Naive B cell (primary cell): ENCODE measurements at places on chromosomes 4 and X. TPM values are rescaled to one million over a fixed set of nuclear protein-coding genes. Genes with fewer than 3 reads are reported as not detected.

- DNase-seq = peak; percentile 53
Measured at GRCh38 chr4:171676555-171677215, 136.5 kb upstream of the GALNTL6 start.

DNA sequence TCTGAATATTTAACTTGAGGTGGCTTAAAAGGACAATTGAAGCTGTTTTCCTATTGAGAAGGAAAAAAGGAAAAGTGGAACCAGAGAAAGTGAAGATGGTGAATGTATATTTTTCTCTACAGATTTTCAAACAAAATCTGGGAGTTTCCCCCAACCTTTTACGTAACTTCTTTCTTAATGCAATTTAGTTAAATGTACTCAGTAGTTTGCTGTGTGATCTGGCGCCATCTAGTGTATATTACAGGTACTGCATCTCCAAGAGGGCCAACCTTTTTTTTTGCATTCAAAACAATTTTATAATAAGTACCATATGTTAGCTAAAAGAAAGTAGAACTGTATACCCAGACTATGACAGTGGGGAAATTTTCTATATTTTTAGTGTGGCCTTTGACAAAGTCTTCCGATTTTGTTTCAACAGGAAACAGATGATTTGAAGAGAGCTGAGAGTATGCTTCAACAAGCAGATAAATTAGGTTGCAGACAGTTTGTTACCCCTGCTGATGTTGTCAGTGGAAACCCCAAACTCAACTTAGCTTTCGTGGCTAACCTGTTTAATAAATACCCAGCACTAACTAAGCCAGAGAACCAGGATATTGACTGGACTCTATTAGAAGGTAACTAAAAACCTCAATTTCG lies 82.0 kb downstream of the PLS3 start:
- peak; percentile 15 for DNase-seq

DNA sequence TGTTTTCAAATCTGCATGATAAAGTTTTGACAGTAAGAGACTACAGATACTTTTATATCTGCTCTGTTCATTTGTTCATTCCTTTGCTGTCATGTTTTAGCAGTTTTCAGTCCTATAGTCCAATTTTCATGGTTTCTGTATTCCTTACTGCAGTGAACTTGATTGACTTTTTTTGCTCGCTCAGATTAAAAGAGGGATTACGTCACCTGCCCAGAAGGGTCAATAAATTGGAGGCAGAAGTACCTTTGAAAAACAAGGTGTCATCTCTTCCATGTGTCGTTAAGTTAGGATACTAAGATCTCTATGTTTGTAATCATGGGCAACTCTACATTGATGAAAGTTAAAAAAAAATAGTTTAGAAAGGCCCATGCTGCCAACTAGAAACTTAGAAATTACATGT lies 250.1 kb upstream of the SMIM31 start:
- no peak for DNase-seq

GRCh38 chr4:139887962-139888735 lies 222.5 kb downstream of the MGST2 start:
- DNase-seq = no peak

DNA sequence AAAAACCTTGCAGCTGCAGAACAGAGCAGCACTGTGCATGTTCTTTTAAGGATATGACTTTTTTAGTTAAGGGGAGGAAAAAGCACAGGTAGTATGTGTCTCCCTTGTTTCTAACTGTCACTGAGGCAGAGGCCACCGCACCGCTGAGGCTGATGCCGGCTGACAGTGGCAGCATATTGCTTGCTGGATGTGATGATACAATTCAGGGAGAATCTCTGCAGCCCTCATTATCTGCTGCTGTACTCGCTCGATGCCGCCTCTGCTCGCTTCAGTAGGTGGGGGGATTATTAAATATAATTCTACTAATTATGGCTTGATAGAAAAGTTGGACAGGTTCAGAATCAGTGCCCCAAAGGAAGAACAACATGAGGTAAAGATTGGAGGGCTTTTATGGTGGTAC lies 378.8 kb upstream of the NOCT start:
- no peak for DNase-seq

DNA sequence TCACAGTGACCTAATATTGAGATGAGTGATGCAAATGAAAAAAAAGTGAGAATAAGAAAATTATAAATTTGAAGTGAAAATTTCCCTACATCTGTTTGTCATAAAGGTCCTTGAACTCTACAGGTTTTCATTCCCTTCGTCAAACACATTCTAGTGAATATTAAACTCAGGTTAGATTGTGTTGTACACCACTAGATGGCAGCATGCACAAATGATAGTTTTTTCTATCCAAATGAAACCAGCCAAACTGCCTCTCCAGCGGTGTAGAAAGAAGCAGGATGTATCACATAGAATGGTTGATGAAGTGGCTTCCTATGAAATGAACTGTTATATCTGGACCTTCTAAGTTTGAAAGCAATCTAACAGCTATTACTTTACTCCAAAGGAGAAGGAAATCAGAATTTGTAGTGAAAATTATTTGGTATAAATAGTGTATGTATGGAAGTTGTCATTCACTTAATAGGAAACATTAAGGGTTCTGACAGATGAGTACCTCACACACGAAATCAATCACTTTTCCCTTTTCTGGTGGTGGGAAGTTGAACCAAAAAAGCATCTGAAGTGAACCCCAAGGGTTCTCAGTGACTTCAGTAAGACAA lies 382.7 kb downstream of the UNC5C start:
- peak; percentile 28 for DNase-seq

GRCh38 chr4:112316360-112316759 lies 19.2 kb downstream of the ALPK1 start:
- DNase-seq = no peak

DNA sequence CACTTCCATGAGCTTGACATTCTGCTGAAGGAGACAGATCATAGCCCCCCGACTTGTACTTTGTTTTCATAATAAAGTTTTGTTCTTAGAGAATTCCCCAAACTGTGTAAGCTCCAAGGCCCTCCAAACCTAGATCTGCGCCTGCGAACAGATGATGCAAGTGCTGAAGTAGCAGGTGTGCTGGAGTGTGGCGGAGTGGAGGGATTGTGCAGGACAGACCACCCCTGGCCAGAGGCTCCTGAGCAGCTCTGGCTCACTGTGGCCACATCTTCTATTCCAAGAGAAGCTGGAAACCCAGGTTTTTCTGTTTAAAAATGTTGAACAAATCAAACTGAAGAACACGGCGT lies 46.4 kb downstream of the TBC1D14 start:
- DNase-seq = no peak

- no peak for DNase-seq
Measured at GRCh38 chr4:188903986-188904385, 764.7 kb downstream of the TRIML1 start.

- DNase-seq = peak; percentile 48
Measured at GRCh38 chrX:113743069-113743468, 840.8 kb upstream of the HTR2C start.

GRCh38 chr4:52660643-52661042 lies 1.5 kb upstream of the USP46 start:
- no peak for DNase-seq

DNA sequence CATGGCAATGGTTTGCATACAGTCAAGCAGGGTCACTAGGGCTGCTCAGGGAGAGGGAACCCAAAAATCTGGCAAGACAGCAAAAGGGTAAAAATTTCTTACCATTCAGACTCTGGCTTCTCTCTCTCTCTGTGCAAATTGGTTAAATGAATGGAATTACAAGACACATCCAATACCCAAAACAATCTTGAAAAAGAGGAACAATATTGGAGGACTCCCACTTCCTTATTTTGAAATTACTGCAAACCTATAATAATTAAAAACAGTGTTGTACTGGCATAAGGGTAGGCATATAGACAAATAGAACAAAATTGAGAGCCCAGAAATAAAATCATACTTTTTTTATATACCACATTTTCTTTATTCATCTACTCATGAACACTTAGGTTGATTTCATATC lies 24.1 kb downstream of the ETDA start:
- no peak for DNase-seq

- no peak for DNase-seq
Measured at GRCh38 chrX:148715361-148715760, 214.9 kb downstream of the AFF2 start.

DNA sequence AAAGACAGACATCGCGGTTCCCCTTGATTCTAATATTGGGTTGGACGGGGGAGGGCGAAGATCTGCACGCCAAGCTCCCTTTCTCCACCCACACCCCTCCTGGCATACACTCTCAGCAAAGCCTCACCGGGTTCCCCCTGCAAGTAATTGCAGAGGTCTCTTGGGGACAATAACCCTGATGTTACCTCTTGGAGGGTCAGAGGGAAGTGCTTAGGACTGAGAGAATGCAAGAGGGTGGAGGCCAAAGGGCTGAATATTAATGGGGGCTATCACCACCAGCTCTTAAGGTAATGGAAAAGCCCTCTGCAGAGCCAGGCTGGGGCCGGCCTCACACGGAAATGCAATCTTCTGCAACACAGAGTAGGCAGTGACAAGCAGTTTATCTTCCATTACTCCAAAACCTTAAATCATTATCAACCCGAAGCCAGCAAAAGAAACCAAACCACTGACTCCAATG lies 344.1 kb upstream of the GATB start:
- DNase-seq = no peak

DNA sequence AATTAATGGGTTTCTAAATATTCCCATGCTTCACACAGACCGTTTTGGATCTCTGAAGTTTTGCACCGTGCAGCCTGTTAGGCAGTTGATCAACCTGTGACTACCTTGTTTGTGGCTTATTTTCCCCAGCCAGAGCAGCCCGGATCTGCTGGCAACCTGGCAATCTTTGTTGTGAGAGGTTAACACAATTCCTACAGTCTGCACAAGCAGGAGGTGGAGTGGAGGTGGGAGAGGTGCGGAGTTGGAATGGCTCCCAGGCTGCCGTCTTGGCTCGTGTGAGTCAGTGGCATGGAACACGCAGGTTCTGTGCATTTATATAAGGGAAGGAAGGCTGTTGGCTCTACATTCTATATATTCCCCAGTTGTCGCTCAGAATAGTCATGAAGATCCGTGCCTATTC lies 70.9 kb upstream of the STOX2 start:
- no peak for DNase-seq

GRCh38 chr4:183503497-183504063 lies 1.3 kb upstream of the ING2 start:
- DNase-seq = no peak

- DNase-seq = no peak
Measured at GRCh38 chr4:85932500-85933290, 427.2 kb downstream of the MAPK10 start.

DNA sequence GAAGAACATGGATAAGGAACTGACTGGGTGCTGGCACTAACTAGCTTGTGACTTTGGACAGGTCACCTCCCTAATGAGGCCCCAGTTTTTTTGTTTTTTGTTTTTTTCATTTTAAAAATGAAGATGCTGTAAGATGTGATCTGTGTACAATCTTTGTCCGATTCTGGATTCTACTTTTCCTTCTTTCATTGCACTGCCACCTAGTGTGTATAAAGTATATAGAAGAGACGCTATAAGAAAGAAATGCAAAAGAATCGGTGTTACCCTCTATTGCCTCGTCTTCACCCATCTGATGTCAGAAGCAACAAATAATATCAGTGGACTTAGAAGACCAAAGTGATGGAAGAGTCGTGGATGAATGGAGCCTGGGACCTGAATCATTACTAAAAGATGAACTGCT lies 58.6 kb upstream of the P2RY10 start:
- peak; percentile 8 for DNase-seq

GRCh38 chr4:182802621-182803020 lies 114.6 kb downstream of the DCTD start:
- no peak for DNase-seq

GRCh38 chrX:109600237-109600651 lies 24.7 kb downstream of the KCNE5 start:
- DNase-seq = no peak

The SRPX2 gene
- not detected for polyA plus RNA-seq

The CXXC4 gene
- not detected for polyA plus RNA-seq

The HEPH gene
- polyA plus RNA-seq = not detected

The DCAF12L2 gene
- not detected for polyA plus RNA-seq

The ADGRG4 gene
- polyA plus RNA-seq = not detected

The STPG2 gene
- polyA plus RNA-seq = not detected

The REELD1 gene
- polyA plus RNA-seq = not detected

The DMRTC1 gene
- 0.21 TPM for polyA plus RNA-seq

The PABPC5 gene
- polyA plus RNA-seq = not detected

The RTL9 gene
- polyA plus RNA-seq = not detected

The PDCL2 gene
- polyA plus RNA-seq = not detected

The EREG gene
- polyA plus RNA-seq = 0.19 TPM
